ENCODE measurements at places on chromosomes 13 and 19.

DNA sequence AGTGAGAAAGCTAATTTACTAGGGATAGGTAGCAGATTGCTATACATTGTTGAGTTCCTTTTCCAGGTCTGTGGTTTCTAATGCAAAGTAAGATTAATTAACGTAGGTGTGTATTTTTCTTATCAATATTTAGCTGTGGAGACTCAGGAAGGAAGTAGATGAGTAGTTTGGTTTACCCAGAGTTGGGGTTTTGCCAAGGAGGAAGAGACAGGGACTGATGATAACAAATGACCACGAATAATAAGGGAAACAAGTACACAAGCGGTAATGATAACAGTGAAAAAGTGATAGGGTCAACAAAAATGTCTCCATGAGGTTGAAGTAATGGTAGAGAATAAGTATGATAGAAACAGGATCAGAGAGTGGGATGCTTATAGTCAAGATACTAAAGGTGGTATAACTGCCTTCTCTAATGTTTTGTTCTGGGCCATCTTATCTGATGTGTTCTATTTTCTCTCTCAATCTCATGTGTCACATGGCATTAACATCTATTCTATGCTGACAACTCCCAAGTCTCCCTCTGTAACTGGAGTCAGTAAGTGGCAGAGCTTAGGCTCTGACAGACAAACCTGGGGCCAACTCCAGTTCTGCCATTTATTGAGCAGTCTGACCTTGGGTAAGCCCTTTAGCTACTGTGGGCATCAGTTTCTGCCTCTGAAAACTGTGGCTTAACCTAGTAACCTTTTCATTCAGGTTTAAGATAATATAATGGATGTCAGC is 8.8 kb downstream of the OBI1 start:
- no peak for DNase-seq
- no peaks in the 10 kb centered on the region for H3K27me3 ChIP-seq
- no peak overlapping the region for H3K27ac ChIP-seq
- no peak overlapping the region for H3K4me3 ChIP-seq

DNA sequence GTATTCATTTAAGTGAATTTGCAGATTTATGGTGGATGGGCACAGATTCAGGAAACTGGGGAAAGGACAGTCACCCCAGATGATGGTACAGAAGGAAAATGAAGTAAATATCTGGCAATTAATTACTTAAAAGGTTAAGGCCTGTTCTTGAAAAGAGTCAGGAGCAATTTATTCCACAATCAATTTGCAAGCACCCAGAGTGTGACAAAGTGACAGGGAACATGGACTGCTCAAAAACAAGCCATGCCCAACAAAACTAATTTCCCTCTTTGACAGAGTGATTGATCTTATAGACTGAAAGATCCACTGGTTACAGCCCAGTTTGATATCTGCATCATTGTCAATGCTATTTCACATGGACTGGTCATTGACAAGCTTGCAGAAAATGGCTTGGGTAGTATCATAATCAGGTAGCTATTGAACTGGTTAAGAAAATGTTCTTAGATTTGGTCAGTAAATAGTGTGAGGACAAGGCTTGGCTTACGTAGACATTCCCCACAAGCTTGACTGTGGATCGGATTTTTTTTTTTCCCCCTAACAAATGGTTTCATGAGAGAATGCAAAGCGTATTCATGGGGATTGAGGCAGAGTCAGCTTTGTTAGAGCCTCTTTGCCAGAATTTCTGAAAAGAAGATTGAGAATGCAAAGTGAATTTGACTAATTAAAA is 584.6 kb downstream of the GPC6 start:
- no peak overlapping the region for H3K4me3 ChIP-seq
- H3K27me3 ChIP-seq, result no peaks in the 10 kb centered on the region
- no peak for DNase-seq
- H3K36me3 ChIP-seq, result no peaks in the 10 kb centered on the region

DNA sequence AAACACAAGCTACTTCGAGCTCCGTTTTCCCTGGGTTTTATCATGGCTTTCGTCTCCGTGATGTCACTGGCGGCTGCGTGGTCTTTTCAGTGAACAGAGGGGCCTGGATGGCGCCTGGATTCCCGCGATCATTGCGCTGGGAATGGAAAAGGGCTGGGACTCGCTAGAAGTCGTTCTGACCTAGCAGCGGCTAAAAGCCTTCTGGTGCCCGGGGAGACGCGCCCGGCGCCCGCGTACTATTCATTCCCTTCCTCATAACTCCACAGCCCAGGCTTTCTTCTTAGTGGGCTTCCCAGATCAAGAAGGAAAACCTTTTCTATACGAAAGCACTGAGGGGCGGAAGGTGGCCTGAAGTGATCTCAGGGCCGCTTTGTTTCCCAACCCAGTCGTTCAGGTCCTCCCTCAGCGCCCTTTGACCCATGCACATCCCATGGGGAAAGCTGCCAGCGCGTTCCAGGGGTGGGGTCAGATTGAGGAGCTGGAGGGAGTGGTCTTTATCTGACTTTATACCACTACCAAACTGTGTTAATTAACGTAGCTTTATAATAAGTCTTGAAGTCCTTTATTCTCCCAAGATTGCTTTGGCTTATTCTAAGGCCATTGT is 96.6 kb downstream of the ELF1 start:
- peak overlapping the region; percentile 95 for H3K27ac ChIP-seq
- peaks cover 9% of the 10 kb centered on the region for H3K4me1 ChIP-seq
- no peaks in the 10 kb centered on the region for H3K36me3 ChIP-seq
- peak; percentile 87 for DNase-seq

DNA sequence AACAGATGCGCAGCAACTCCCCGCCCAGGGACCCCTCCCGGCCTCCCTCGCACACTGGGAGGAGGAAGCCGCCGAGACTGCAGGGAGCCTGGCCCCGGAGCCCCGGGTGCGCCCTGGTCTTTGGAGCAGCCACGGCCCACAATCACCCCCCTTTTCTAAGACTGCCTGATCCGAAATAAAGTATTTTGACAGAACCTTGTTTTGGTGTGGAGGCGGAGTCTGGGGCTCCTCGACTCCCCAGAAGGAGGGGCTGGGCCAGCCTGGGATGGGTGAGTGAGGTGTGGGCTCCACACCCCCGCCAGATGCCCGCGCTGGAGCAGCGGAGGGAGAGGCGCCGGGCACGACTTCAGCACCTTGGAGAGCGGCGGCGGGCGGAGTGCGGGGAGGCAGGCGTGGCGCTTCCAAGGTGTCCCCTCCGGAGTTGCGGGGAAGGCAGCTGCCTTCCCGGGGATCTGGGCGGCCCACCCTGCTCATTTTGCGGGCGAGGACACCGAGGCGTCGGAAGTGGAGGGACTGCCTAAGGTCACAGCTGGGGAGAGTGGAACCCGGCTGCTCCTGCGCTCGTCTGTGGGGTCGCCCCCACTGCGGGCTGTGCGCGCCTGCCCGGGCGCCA is 9.4 kb downstream of the SIRT6 start:
- H3K36me3 ChIP-seq, result no peaks in the 10 kb centered on the region
- peak; percentile 87 for DNase-seq
- H3K27ac ChIP-seq, result no peak overlapping the region
- H3K27me3 ChIP-seq, result no peaks in the 10 kb centered on the region
- H3K4me1 ChIP-seq, result no peaks in the 10 kb centered on the region

DNA sequence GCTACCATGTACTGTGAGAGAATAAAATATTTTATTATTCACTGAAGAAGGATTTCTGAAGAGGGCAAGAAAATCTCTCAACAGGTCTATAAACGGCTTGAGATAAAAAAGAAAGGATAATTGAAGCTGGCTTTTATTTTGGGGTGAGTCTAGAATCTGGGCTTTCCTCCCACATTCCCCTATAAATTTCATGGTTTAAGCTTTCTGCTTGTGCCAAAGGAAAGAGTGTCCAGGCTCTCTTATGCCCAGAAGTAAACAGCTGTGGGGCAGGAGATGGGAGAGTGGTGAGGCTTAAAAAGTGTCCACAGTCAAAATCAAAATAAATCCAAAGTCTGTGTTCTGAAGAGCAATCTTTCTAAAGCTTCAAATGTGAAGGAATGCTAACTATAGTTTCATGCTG is 942.2 kb upstream of the MIR17HG start:
- no peaks in the 10 kb centered on the region for H3K36me3 ChIP-seq
- no peaks in the 10 kb centered on the region for H3K4me1 ChIP-seq
- no peak overlapping the region for H3K27ac ChIP-seq
- no peaks in the 10 kb centered on the region for H3K27me3 ChIP-seq
- H3K4me3 ChIP-seq, result no peak overlapping the region

DNA sequence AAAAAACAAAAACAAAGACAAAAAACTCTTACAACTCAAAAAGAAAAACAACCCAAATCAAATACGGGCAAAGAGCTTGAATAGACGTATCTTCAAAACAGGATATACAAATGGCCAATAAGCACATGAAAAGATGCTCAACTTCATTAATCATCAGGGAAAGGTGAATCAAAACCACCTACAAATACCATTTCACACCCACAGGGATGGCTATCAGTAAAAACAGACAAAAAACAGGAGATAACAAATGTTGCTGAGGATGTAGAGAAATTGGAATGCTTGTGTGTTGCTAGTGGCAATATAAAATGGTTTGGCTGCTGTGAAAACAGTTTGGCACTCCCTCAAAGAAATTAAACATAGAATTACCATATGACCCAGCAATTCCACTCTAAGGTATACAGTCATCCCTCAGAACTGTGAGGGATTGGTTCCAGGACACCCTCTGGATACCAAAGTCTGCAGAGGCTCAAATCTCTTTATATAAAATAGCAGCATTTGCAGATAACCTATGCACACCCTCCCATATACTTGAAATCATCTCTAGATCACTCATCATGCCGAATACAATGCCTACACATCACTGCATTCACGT is 29.7 kb downstream of the MLLT1 start:
- H3K36me3 ChIP-seq, result peaks cover 1% of the 10 kb centered on the region
- no peak for DNase-seq
- no peak overlapping the region for H3K4me3 ChIP-seq
- H3K27me3 ChIP-seq, result no peaks in the 10 kb centered on the region
- H3K4me1 ChIP-seq, result no peaks in the 10 kb centered on the region
- no peak overlapping the region for H3K27ac ChIP-seq

DNA sequence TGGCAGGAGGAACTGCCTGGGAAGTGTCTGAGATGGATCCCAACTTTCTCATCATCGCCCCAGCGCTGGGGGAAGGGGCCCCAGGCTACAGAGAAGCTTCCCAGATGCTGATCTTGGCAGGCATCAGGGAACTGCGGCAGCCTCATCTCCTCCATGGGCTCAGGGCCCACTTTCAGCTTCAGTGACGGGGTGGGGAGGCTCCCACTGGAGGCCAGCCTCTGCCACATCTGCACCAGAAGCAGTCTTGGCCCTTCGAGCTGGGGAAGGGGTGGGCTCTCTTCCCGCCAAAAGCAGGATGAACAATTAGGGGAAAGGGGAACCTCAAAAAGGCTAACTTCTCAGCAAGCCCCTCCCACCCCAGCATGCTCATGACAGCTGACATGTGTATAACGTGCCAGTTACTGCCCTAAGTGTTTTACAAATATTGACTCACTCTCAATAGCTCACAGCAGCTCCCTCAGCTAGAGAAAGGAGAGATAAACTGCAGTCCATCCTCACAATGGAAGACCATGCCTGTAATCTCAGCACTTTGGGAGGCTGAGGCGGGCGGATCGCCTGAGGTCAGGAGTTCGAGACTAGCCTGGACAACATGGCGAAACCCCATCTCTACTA is 7.1 kb upstream of the S1PR2 start:
- no peaks in the 10 kb centered on the region for H3K27me3 ChIP-seq
- peaks cover 15% of the 10 kb centered on the region for H3K4me1 ChIP-seq
- peak; percentile 50 for DNase-seq
- no peak overlapping the region for H3K4me3 ChIP-seq
- no peaks in the 10 kb centered on the region for H3K36me3 ChIP-seq

DNA sequence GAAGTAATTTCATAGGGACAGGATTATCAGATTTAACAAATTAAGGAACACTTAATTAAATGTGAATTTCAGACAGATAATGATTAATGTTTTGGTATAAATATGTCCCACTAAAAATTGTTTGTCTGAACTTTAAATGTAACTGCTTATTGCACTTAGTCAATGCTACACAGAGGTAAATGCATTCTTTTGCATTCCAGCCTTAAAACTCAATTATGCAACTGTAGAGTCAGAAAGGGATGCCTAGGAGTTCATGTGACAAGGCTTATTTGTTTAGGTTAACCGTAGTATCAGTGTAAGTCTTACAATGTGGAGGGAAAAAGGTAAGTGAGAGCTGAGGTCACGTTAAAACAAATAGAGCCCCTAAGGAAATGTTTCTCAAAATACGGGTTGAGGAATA is 347.2 kb upstream of the ARGLU1 start:
- H3K27ac ChIP-seq, result no peak overlapping the region
- peaks cover 23% of the 10 kb centered on the region for H3K4me1 ChIP-seq
- no peak overlapping the region for H3K4me3 ChIP-seq
- H3K36me3 ChIP-seq, result no peaks in the 10 kb centered on the region
- H3K27me3 ChIP-seq, result no peaks in the 10 kb centered on the region
- DNase-seq, result no peak

GRCh38 chr13:28718196-28718542 is 601 bp downstream of the SLC46A3 start:
- no peaks in the 10 kb centered on the region for H3K27me3 ChIP-seq
- peaks cover 4% of the 10 kb centered on the region for H3K4me1 ChIP-seq
- H3K36me3 ChIP-seq, result no peaks in the 10 kb centered on the region
- peak overlapping the region; percentile 75 for H3K4me3 ChIP-seq
- H3K27ac ChIP-seq, result peak overlapping the region; percentile 83

DNA sequence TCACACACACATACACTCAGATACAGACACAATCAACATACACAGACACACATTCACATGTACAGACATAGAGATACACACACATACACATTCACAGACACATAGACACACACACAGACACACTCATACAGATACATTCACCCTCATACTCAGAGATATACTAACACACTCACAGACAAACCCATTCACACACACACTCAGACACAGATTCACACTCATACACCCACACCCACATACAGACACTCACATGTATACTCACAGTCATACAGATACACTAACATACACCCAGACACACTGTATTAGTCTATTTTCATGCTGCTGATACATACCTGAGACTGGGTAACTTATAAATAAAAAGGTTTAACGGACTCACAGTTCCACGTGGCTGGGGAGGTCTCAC is 30.8 kb downstream of the GJA3 start:
- DNase-seq, result no peak
- no peak overlapping the region for H3K27ac ChIP-seq
- no peaks in the 10 kb centered on the region for H3K27me3 ChIP-seq
- H3K36me3 ChIP-seq, result no peaks in the 10 kb centered on the region

DNA sequence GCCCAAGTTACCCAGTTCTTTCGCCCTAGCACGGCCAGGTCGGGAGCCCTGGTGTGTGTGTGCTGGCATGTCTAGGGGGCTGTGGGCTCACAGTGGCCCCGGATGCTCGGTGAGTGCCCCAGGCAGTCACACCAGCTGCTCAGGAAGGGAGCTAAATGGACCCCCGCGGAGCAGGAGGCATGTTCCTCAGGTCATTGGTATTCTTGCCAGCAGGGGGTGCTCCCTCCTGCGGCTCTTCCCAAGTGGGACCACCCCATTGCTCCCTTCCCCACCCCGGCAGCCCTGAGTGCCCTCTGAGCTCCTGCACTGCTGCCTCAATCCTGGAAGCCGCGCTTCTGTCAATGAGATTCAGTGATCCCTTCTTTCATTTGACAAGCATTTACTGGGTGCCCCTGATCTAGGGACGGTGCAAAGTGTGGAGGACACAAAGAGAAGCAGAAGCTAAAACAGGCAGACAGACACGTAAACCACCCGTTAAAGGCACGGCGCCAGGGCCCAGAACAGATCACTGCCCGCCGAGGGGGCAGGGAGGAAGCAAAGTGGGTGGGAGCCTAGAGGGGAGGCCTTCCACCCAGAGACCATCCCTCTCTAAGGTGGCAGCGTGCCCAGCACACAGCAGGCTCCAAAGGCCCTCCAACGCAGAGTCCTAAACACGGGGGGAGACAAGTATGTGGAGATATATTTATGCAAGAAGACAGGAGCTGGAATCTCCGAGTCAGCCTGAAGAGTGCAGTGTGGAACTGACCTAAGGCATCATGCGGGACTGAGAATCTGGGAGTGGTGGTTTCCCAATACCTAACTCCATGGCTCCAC is 5.2 kb upstream of the ADPRHL1 start:
- H3K36me3 ChIP-seq, result peaks cover 1% of the 10 kb centered on the region
- 0 out of 2 replicates have a peak, but pooled peaks cover 3% of the 10 kb centered on the region for H3K4me1 ChIP-seq
- no peak overlapping the region for H3K4me3 ChIP-seq
- DNase-seq, result no peak
